ENCODE measurements at places on chromosomes 5 and 9.

DNA sequence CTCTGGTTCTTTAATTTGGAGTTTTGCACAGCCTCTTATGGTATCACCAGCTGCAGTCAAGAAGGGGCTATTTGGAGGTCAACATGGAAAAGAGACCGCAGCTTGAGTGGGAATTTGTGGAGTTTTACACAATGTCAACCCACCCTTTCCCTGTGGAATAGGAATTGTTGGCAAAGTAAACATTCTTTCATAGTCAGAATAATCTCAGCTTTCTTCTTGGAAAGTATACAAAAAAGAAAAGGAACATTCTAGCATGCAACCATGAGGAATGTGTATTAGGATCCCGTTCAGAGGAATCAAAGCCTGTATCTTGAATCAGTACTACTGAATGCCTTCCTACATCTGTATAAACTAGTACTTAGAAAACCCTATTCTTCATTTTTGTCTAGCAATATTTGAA is 107.6 kb downstream of the LURAP1L start:
- DNase-seq, result no peak

DNA sequence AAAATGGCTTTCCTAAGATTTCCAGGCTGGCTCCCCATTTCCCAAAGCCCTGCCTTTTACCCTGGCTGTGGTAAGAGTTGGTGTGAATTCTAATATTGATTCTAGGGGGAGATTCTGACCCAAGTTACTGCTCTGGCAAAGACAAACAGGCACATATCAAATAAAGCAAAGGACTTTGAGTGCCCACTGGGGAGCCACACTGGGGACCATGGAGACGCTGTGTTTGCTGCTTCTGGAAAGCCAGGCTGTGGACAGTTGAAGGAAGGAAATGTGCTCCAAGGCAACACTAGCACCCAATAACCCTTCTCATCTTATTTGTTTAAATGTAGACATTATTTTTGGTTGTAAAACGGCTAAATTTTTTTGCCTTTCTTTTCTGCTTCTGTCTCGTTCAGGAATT is 78.7 kb downstream of the SNCAIP start:
- DNase-seq, result no peak

GRCh38 chr5:93746406-93747056 is 5.1 kb upstream of the POU5F2 start:
- DNase-seq, result no peak

GRCh38 chr5:87674235-87674634 is 261.5 kb upstream of the CCNH start:
- DNase-seq, result no peak

DNA sequence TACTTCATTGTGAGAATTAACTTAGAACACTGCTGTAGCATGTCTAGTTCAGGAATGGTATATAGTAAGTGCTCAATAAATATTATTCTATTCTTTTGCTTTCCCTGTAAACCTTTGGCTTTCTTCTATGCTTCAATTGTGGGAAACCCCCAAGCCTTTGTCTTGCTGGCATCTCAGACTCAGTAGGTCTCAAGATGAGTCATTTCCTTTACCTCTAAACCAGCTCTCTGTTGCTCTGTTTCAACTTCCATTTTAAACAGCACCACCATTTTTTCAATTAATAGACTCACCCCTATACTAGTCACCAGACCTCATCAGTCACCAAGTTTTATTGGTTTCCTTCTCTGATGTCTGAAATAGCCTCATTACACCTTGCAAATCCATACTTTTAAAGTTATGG is 43.5 kb downstream of the DMAC1 start:
- DNase-seq, result no peak

GRCh38 chr9:123093141-123093540 is 59.7 kb downstream of the GPR21 start:
- DNase-seq, result no peak

- no peak for DNase-seq
Measured at GRCh38 chr5:124194282-124194681, 552.2 kb downstream of the ZNF608 start.

GRCh38 chr5:60206234-60206633 is 312.7 kb upstream of the PDE4D start:
- no peak for DNase-seq

DNA sequence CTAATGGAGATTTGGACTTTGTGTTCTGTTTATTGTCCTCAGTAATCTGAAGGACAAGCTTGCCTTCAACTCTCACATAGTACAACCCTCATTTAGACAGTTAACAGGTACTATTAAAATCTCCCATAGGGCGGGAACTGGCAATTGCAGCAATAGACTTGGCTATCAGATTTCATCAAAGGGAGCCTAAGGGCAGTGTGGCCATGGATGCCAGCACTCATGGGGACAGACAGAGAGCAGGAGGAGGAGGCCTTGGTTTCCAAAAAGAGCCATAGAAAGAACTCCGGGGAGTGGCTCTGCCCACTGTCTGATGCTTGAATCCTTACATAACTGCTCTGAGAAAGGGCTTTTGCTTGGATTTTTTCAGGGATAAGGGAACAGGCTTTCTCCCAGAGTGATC is 6.8 kb downstream of the SLC36A1 start:
- no peak for DNase-seq

GRCh38 chr5:179272326-179273072 is 72.8 kb downstream of the ADAMTS2 start:
- DNase-seq, result no peak

DNA sequence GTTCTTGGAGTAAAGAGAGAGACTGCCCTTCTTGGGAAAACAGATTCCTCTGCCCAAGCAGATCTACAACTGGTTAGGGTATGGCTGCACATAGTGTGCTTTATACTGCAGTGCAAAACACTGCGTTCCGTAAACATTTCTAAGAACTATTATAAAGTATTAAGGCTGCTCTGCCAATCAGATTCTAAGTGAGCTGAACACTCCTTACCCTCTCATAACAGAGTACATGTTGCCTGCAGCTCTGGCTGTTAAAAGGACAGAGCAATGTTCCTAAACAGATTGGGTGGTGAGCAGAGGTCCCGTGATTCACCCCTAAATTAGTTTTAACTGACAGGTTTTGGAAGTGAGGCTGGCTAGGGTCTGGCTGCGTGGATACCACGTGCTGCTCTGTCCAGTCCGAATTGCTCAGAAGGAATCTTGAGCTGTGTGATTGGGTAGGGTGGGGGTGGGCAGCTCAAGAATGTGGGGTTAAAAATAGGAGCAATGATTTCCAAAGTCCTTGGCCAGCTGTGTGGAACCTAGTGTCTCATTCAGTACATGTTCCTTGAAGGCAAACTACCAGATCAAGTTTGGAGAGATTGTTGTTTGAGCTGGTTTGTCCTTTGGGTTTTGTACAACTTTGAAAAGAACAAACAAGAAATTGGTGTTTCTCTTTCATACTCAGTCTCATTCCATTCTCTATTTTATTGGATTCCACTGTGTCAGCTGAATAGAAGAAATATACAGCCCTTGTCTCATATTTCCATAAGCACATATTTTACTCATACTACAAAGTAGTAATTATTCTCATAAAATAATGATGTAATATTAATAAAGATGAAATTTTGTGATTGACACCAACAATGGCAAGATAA is 497.6 kb upstream of the CD180 start:
- peak; percentile 58 for DNase-seq
